HS-27A (cell line): ENCODE measurements at places on chromosomes 1 and 21.
A peak's percentile ranks its signal among the peaks of the same experiment; 100 is the strongest.

DNA sequence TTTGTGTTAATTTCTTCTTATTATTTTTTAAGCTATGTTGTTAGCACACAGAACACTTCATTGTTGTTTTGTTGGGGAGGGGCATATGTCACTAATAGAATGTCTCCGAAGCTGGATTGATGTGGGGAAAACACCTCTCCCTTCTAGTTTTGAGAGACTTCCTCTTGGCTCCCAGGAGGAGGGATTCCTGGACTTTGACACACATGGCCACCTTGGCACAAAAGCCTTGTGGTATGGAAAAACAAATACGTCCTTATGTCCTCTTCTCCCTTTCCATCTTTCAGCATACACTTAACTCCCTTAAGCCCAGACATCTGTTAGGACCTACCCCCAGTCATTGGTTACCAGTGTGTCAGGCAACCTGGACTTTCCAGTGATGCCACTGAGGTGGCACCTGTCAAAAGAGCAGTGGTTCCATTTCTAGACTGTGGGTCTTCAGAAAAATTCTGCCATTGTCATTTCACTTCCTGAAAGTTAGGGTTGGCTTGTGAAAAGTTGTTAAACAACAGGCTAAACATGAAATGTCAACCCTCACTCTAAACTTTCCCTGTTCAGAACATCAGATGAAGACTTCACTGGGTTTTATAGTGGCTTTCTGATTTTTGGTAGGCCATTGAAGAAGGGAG, 12.5 kb upstream of the ABCB10 start:
- no peak for DNase-seq

- no peak for DNase-seq
These were observed 2.3 kb downstream of the DHX9 start for GRCh38 chr1:182841368-182841988.

- DNase-seq = no peak
These were observed 19.5 kb upstream of the ETV3 start for GRCh38 chr1:157157501-157158190.

GRCh38 chr1:89201106-89201794, 2.5 kb upstream of the GBP4 start:
- no peak for DNase-seq

DNA sequence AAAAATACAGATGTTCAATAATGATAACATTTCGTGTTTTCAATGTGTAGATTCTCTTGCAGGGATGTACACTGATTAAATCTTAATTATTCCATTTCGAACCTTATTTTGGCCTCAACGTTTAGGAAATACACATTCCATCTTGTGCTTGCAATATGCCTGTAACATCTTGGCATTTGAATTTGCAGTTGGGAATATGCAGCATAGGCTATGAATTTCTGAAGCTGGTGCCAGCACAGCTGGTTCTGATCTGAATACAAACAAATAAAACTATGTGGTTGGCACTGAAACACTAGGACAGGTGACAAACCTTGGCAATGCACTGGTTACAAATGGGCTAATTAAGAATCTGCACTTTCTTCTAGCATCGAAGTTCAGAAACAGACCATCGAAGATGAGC, 108.4 kb downstream of the ERG start:
- DNase-seq = no peak

GRCh38 chr1:97078872-97079271, 357.3 kb downstream of the PTBP2 start:
- no peak for DNase-seq

GRCh38 chr1:3031401-3032221, 10.3 kb downstream of the ACTRT2 start:
- no peak for DNase-seq

GRCh38 chr1:206430031-206430983, 40.0 kb upstream of the IKBKE start:
- DNase-seq = peak; percentile 57

GRCh38 chr1:38028105-38028591, 15.6 kb downstream of the UTP11 start:
- no peak for DNase-seq

GRCh38 chr1:46172321-46172720, 2.6 kb upstream of the TSPAN1 start:
- DNase-seq = no peak
